ENCODE measurements at places on chromosomes 6 and 20. TPM values are rescaled to one million over a fixed set of nuclear protein-coding genes. Genes with fewer than 3 reads are reported as not detected.

RHAG gene
- total RNA-seq = not detected

KIAA1755 gene
- 50.2 TPM for total RNA-seq

LRRN4 gene
- not detected for total RNA-seq

DNA sequence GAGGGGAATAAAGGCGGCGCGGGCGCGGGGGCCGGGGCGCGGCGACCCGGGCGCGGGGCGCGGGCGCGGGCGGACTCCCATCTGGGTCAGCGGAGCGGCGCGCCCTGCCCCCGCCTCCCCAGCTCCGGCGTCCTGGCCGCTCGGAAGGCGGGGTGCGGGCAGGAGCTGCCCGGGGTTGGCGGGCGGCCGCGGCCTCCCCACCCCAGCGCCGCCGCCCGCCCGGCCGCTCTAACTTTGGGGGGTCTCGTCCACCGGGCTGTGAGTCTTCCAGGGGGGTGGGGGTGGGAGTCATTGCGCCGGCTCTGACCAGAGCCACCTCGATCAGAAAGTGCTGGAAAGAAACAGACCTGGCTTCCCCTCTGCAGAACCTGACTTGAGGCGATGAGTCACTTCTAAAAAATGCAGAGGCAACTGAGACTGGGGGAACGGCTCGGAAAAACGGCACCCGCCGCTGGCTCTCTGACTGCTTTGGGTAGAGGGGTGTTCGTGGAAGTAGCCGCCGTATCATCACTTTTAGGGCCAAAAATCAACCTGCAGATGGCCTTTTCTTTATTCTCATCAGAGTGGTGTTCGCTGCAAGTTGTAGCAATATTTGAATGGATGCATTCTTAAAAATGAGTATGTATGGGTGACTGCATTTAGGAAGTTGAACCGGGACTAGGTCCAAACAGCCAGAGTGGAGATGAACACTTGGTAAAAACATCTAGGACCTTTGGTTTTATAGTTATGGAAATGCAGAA is 667 bp downstream of the CAP2 start:
- DNase-seq = peak; percentile 87
- peaks cover 15% of the 10 kb centered on the region for H3K36me3 ChIP-seq
- H3K4me3 ChIP-seq = peak overlapping the region; percentile 96
- H3K4me1 ChIP-seq = peaks cover 57% of the 10 kb centered on the region
- no peaks in the 10 kb centered on the region for H3K27me3 ChIP-seq
- H3K27ac ChIP-seq = peak overlapping the region; percentile 97

- H3K4me3 ChIP-seq = no peak overlapping the region
- H3K4me1 ChIP-seq = peaks cover 24% of the 10 kb centered on the region
- H3K27me3 ChIP-seq = no peaks in the 10 kb centered on the region
- DNase-seq = no peak
- peaks cover 3% of the 10 kb centered on the region for H3K36me3 ChIP-seq
- H3K27ac ChIP-seq = no peak overlapping the region
Measured at GRCh38 chr20:4924032-4924431, 77.3 kb downstream of the SLC23A2 start.

DNA sequence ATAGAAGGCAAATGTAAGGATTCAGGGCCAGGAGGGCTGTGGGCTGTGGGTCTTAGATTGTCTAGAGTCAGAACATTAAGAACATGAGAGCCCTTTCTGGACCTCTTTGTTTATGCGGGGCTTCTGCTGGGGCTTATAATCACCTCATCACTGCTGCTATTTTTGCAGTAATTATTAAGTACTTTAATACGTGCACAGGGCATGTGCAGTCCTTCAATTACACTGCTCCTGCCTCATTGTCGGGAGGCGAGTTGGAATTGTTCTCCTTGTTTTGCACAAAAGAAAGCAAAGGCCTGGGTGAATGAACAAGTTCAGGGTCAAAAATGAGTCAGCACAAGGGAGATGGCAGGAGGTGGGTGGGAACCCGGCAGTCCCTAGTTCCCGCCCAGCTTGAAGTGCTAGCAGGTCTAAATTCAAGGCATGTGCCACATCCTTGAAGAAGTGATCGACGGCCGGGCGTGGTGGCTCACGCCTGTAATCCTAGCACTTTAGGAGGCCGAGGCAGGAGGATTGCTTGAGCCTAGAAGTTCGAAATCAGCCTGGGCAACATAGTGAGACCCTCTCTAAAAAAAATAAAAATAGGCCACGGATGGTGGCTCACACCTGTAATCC is 34.4 kb upstream of the PTPN1 start:
- no peak overlapping the region for H3K27ac ChIP-seq
- H3K36me3 ChIP-seq = no peaks in the 10 kb centered on the region
- H3K4me3 ChIP-seq = no peak overlapping the region
- no peak for DNase-seq
- H3K4me1 ChIP-seq = peaks cover 11% of the 10 kb centered on the region

GRCh38 chr6:22709803-22710202 is 140.4 kb downstream of the HDGFL1 start:
- H3K36me3 ChIP-seq = no peaks in the 10 kb centered on the region
- no peak overlapping the region for H3K4me3 ChIP-seq
- peaks cover 5% of the 10 kb centered on the region for H3K4me1 ChIP-seq
- no peak for DNase-seq
- H3K27ac ChIP-seq = no peak overlapping the region

GRCh38 chr20:39222101-39222500 is 260.0 kb downstream of the DHX35 start:
- DNase-seq = no peak
- H3K27me3 ChIP-seq = peaks cover 10% of the 10 kb centered on the region
- H3K36me3 ChIP-seq = no peaks in the 10 kb centered on the region
- H3K27ac ChIP-seq = no peak overlapping the region
- H3K4me3 ChIP-seq = no peak overlapping the region

GRCh38 chr6:79833264-79833963 is 113.9 kb downstream of the ELOVL4 start:
- no peaks in the 10 kb centered on the region for H3K4me1 ChIP-seq
- DNase-seq = no peak
- H3K27me3 ChIP-seq = peaks cover 12% of the 10 kb centered on the region
- no peak overlapping the region for H3K27ac ChIP-seq
- no peak overlapping the region for H3K4me3 ChIP-seq

GRCh38 chr6:40734607-40735006 is 147.4 kb upstream of the LRFN2 start:
- peaks cover 17% of the 10 kb centered on the region for H3K27me3 ChIP-seq
- H3K27ac ChIP-seq = no peak overlapping the region
- no peak for DNase-seq
- peaks cover 44% of the 10 kb centered on the region for H3K4me1 ChIP-seq

- no peak overlapping the region for H3K27ac ChIP-seq
- no peaks in the 10 kb centered on the region for H3K36me3 ChIP-seq
- DNase-seq = no peak
Measured at GRCh38 chr6:139448051-139448649, 73.7 kb upstream of the CITED2 start.

- DNase-seq = no peak
- H3K4me3 ChIP-seq = no peak overlapping the region
- H3K4me1 ChIP-seq = peaks cover 9% of the 10 kb centered on the region
Measured at GRCh38 chr6:89999945-90000825, 105.9 kb downstream of the GJA10 start.

DNA sequence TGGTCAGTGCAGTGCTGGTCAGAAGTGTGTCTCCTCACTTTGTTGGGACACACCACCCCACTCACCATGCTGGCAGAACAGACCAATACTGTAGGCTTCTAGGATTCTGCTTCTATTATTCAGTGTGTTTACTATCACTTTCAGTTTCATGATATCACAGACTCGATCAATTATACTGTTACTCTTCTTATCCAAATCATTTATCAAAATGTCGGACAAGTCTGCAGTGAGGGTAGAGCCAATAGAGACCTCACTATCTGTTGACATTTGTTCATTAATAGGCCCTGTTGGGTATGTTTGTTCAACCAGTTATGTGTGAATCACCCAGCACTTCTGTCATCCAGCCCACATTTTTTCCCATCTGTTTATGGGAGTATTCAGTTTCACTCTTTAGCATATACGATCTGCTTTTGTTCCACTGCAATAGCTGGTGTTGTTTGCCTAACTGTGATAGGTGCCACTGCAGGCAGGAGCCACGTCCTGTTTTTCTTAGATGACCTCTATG is 140.1 kb downstream of the NRN1 start:
- H3K36me3 ChIP-seq = no peaks in the 10 kb centered on the region
- peaks cover 11% of the 10 kb centered on the region for H3K4me1 ChIP-seq

DNA sequence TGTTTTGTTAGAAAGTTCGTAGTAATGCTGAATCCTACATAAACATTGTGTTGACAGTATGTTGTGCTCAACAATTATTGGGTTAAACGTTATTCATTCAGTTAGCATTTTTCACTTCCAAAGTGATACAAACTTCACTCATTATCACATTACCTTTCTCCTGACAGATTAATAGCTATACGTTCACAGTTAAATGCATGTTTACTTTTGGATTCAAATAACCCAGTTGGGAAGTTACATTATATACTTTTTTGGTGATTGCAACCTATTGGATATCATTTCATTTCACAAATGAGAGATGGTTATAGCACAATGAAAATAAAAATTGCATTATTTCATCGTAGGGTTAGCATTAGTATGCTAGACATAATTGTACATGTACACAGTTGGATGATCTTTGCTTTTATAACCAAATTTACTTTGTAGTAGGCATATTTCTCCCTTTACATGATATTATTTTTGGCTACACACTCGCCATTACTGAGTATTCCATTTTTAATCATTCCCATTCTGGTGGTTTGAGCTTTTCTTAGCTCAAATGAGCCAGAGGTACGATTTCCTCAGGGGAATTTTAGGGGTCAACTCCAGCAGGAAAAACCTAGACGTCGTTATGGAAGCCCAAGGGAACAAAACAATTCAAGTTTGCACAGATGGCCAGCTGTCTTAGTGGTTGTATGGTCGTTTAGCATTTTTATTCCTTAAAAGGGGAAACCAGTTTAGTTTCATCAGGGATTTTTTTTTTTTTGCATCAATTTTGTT is 2.1 kb upstream of the HIVEP1 start:
- no peak for DNase-seq
- peak overlapping the region; percentile 97 for H3K27ac ChIP-seq
- peak overlapping the region; percentile 82 for H3K4me3 ChIP-seq
- H3K27me3 ChIP-seq = no peaks in the 10 kb centered on the region
- H3K4me1 ChIP-seq = peaks cover 42% of the 10 kb centered on the region

DNA sequence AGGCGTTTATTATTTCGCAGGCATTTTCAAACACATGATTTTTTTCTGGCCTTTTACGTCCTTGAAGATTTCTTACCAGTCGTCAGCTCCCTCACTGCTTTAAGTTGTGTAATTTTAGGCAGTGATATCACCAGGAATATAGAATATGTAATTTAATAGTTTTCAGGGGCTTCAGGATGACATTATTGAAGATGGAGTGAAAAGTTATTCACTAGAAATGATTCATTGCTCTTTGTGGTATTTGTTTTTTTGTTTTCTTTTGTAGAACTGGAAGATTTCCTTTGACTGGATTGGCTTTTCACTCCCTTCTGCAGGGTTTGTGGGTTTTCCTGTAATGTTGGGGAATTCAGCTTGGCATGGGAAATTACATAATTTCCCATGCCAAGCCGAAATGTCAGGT is 2.0 kb downstream of the LRRC1 start:
- peak overlapping the region; percentile 29 for H3K27ac ChIP-seq
- H3K4me1 ChIP-seq = peaks cover 42% of the 10 kb centered on the region
- H3K4me3 ChIP-seq = peak overlapping the region; percentile 98
- no peak for DNase-seq
- H3K27me3 ChIP-seq = no peaks in the 10 kb centered on the region

DNA sequence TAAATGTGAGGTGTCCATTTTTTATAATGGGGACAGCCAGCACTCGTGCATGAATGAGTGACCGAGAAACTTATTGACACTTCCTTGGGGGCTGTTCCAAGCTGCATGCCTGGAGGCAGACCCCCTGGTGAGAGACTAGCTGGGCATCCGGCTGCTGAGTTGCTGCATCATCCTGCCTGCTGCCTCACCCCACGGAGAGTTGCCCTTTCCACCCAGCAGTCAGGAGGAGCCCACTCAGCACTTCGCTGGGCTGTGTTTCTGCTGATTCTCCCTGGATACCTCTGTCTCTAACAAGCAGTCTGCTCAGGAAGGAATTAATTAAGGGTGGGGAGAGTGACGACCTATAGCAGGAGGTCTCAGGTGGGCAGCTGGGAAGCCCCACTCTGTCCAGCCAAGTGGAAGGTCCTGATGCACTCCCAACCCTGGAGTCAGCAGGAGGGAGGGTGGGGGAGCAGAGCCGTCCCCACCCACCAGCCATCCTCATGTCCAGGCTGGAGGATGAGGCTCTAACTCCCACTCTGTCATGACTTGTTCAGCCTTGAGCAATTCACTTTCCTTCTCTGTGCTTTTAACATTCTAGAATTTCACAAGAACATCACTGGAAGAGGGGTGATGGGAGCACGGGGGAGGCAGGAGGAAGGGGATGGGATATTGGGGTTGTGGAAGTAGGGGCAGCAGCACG is 177.3 kb downstream of the LRFN2 start:
- H3K36me3 ChIP-seq = no peaks in the 10 kb centered on the region
- H3K4me3 ChIP-seq = no peak overlapping the region
- H3K27ac ChIP-seq = peak overlapping the region; percentile 52
- DNase-seq = no peak
- H3K4me1 ChIP-seq = peaks cover 27% of the 10 kb centered on the region
- no peaks in the 10 kb centered on the region for H3K27me3 ChIP-seq

DNA sequence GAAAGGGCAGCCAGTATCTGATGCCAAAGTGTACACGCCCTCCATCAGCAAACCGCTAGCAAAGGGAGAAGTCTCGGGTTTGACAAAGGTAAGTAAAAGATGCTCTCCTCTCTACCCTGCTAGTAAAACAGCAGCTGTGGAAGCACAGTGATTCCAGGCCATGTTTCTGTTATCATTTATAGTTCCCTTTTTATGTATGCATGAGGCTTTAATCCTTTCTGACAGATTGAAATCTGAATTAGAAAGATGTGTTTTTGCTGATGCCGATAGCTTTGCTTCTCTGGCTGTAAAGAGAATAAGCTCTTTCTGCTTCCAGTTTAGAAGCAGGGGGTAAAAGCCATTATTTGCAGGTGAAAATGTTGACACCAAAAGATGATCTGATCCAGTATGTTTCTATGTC is 392.4 kb upstream of the SOX4 start:
- no peaks in the 10 kb centered on the region for H3K27me3 ChIP-seq
- H3K36me3 ChIP-seq = peaks cover 4% of the 10 kb centered on the region
- no peak overlapping the region for H3K27ac ChIP-seq
- H3K4me1 ChIP-seq = peaks cover 4% of the 10 kb centered on the region
- no peak for DNase-seq

- no peak overlapping the region for H3K4me3 ChIP-seq
- DNase-seq = no peak
- peaks cover 27% of the 10 kb centered on the region for H3K4me1 ChIP-seq
- H3K27ac ChIP-seq = no peak overlapping the region
Measured at GRCh38 chr6:68653706-68654089, 18.6 kb downstream of the ADGRB3 start.

DNA sequence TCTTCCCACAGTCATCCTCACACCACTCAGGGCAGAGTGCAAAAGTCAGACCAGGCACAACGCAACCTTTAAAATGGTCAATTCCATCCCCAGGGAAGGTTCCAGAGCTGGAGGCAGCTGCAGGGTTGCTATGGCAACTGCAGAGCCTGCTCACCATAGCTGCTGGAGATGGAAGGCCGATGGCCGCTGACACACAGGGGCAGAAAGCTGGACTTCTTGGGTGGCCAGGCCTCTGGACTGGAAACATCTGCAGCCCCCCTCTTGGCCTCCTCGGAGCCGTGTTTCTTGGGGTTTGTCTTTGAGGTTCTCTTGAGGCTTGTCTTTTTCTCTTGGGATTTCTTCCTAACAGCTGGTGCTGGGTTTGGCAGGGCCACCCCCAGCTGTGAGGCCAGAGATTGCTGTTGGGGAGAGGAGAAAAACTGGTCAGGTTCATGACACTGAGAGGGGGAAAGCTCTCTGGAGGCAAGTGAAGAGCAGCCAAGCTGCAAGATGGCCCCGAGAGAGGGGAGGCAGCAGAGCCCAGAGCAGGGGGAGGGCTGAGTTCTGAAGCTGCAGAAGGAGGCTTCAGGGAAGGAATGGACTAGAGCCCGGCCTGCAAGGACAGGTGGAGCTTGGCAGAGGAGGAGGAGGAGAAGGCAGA is 10.2 kb downstream of the BNIP5 start:
- peaks cover 45% of the 10 kb centered on the region for H3K27me3 ChIP-seq
- peaks cover 2% of the 10 kb centered on the region for H3K4me1 ChIP-seq
- H3K36me3 ChIP-seq = no peaks in the 10 kb centered on the region
- no peak overlapping the region for H3K4me3 ChIP-seq
- H3K27ac ChIP-seq = no peak overlapping the region
